Stimulated activated CD4-positive, alpha-beta T cell treated with anti-CD3 and anti-CD28 coated beads, Interleukin-12 subunit alpha, Interleukin-12 subunit beta, amount 100 ng/mL, for 24 hours (primary cell): ENCODE measurements at places on chromosomes 4 and X.

- no peak for DNase-seq
Measured at GRCh38 chrX:39577206-39577984, 520.4 kb downstream of the BCOR start.

- DNase-seq, result no peak
Measured at GRCh38 chrX:34563804-34564203, 93.3 kb downstream of the TMEM47 start.

DNA sequence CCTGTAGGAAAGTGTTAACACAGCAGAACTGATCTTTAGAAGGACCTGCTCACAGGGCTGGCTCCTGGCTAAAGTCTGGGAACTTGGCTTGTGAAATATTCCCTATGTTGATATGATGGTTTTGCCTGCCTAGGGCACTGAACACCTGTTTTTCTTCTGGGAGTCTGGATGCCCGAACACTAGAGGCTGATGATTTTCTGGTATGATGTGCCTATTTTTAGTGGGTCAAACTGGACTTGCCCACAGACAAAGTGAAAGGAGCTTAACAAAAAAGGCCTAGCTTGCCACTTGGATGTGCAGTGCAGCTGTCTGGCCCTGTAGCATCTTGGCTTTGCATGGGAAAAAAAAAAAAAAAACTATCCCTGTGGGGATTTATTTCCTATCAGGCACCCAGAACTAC lies 39.1 kb downstream of the ZNF674 start:
- DNase-seq, result no peak

DNA sequence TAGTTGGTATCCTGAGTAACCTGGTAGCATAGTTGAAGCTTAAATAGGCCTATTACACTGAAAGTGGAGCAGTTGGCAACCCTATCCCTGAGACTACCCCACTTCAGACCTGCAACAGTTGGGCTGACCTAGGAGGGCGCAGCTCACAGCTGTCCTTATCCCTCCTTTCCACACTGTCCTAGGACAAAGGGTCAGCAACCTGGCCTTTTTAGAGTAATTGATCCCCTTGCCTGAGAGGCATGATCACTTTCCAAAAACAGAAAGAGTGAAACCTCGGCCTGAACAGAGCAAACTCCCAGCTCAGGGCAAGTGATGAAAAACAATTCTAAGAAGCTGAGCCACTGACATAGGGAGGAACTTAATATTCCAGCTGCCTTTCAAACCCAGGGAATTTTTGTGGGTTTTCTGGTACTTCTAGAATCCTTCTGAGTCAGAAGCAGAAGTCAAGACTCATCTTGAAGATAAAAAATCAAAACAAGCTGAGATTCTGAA lies 94.9 kb upstream of the MYOZ2 start:
- no peak for DNase-seq

- no peak for DNase-seq
Measured at GRCh38 chrX:78979789-78980464, 34.7 kb downstream of the P2RY10 start.

GRCh38 chr4:150699599-150699998 lies 117.6 kb downstream of the MAB21L2 start:
- DNase-seq, result no peak

DNA sequence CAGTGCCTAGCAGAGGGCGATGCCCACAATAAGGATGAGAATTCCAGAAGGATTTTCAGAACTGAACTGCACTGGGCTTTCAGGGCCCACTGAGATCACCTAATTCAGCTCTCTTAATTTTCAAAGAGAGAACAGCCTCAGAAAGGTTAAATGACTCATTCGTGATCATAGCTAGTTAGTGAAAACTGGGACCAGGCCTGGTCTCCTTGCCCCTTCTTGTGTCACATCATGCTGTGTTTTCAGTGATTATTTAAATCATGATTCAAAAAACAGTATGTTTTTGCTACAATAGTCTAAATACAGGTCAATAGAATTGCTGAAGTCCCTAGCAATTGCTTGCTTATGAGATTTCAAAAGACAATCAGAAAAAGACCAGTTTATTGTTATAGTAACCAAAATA lies 136.4 kb upstream of the PLAC1 start:
- DNase-seq, result no peak

GRCh38 chr4:185573651-185574199 lies 38.4 kb upstream of the PDLIM3 start:
- no peak for DNase-seq

DNA sequence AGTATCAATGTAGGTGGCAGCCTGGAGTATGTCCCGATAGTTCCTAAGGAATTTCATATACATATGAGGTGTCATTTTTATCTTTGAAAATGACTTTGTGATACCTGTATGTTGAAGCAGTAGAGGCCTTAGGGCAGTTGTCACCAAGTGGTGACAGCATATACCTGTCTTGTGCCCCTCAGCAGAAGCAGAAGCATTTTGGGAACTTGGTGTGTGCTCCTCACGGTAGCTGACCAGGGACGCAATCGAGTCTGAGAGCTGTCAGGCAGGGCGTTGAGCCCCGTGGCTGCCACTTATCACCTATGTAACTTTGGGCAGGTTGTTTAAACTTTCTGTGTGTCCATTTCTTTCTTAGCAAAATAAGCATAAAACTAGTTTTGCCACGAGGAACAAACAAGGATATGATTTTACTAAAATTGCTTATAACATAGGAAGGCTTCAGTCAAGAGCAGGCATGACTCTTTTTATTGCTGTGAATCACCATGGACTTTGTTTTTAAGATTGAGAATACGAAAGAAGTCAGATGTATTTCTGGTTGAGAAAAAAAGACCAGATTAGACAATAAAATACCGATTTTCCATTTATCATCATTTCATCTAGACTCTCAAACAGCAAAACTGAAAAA lies 161.5 kb downstream of the CPE start:
- no peak for DNase-seq

- no peak for DNase-seq
Measured at GRCh38 chr4:155592179-155592937, 74.3 kb upstream of the GUCY1A1 start.

- no peak for DNase-seq
Measured at GRCh38 chr4:7784131-7784870, 155.4 kb downstream of the AFAP1 start.

GRCh38 chr4:7984286-7984925 lies 44.7 kb upstream of the AFAP1 start:
- DNase-seq, result no peak

- no peak for DNase-seq
Measured at GRCh38 chr4:142933207-142933606, 87.1 kb upstream of the INPP4B start.

DNA sequence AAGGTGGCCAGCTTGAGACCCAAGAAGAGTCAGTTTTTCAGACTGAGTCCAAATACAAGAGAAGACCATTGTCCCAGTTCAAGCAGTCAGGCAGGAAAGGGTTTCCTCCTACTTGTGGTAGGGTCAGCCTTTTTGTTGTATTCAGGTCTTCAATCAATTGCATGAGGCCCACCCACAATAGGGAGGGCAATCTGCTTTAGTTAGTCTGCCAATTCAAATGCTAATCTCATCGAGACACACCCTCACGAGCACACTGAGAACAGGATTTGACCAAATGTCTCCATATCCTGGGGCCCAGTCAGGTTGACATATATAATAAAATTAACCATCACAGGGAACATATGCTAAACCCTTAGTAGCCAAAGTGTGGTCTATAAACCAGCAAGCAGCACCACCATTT lies 75.3 kb upstream of the FRMPD3 start:
- no peak for DNase-seq

- DNase-seq, result no peak
Measured at GRCh38 chrX:48998391-48998790, 3.7 kb downstream of the GRIPAP1 start.

- DNase-seq, result no peak
Measured at GRCh38 chr4:2977211-2978088, 14.1 kb downstream of the GRK4 start.

GRCh38 chrX:114152130-114152529 lies 431.8 kb upstream of the HTR2C start:
- DNase-seq, result no peak

DNA sequence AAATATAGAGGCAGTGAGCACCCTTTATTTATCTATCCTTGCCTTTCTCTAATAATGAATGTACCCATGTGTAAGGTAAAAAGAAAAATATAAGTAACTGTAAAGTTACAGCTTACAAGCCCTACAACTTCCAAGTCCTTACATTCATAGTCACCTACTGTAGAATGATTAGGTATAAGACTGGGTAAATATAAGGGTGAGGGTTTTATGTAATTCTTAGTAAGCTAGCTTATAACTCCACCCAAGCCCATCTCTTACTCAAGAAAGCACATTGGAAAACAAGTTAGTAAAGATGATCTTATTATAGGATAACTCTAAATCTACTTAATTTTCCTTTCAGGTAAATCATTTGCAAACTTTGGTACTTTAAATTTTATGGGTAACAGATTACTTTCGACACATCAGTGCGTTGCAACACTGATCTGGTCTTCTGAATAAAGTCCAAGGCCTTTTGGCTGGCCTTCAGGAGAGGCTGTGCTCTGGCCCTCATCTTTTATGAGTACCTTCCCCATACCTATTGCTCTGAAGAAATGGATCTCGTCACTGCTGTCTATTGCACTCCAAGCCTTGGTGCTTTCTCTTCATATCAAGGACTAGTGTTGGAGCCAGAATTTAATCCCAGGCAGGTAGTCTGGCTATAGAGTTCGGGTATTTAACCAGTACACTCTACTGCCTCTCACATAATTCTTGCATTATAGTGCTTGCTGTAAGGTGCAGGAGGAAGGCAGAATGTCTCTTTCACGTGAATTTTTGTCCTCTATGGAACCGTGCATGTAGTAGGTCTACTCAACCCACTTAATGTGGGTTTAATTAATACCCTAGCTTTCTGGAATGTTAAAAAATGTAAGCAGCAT lies 443.6 kb upstream of the AR start:
- DNase-seq, result no peak

DNA sequence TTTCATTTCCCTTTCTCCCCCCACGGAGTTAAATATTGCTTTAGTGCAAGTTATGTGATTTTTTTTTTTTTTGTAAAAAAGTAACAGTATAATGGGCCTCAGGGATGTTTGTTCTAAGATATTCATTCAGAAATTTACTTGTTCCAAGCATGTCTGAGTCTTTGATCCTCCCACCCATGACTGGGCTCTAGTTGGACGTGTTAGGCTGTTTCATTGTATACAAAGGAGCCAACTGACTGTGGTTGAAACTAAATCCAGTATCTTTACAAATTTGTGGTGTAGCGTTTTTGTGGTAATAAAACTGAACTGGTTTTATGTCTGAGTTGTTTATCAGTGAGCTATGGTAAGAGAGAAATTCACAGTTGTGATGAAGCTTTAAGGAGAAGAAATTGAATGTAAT lies 74.1 kb downstream of the DOCK11 start:
- DNase-seq, result peak; percentile 2

- no peak for DNase-seq
Measured at GRCh38 chrX:44063606-44064005, 90.4 kb upstream of the NDP start.

GRCh38 chr4:142142366-142143054 lies 506.1 kb downstream of the IL15 start:
- no peak for DNase-seq

GRCh38 chr4:80489798-80490197 lies 154.3 kb downstream of the CFAP299 start:
- no peak for DNase-seq

DNA sequence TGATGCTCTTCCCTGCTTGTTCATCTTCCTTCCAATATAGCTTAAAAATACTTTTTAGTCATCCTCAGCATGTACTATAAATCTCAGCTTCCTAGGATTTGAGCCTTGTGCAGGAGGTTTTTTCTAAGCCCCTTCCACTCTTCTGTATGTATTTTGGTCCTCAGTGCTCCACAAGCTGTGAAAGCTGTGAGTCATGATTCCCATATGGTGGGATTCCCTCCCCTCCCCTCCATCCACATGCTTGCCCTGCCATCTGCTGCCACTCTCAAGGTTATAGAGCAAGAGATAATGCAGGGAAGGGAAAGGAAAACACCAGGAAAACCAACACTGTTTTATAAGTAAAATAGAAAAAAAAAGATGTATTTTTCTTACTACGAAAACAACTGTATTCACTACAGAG lies 58.5 kb upstream of the AP1S2 start:
- no peak for DNase-seq

DNA sequence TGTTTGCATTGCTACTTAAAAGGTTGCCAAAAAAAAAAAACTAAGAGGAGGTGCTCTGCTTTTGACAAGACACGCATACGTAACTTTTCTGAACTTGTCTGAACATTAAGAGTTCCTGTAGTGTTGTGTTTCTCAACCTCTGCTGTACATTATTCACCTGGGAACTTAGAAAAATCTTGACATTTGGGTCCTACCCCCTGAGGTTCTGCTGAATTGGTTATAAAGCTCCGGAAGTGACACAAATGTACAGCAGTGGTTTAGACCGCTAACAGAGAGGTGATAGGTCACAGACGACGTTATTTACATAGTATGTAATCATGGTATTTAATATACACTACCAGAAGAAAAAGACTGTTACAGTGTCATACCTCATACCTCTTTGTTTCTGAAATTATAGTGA lies 61.1 kb downstream of the CPEB2 start:
- no peak for DNase-seq

DNA sequence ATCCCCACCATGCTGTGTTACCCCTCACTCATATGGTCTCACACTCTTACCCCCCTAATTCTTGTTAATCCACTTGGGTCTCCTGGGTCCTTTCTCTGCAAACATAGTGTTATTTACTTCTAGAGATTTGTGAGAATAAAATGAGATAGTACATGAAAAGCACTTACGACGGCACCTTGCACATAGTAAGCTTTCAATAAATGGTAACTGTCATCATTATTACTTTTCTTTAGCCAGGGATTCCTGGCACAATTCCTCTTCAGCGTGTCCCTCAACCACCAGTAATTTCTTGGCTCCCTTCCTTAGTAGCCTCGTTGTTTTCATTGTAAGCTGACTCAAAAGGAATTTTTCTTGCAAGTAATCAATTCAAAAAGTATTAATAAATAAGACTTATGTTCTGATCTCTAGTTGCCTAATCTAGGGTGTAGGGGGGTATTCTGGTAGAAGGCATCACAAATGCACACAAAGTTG lies 30.1 kb upstream of the RBMX start:
- no peak for DNase-seq

DNA sequence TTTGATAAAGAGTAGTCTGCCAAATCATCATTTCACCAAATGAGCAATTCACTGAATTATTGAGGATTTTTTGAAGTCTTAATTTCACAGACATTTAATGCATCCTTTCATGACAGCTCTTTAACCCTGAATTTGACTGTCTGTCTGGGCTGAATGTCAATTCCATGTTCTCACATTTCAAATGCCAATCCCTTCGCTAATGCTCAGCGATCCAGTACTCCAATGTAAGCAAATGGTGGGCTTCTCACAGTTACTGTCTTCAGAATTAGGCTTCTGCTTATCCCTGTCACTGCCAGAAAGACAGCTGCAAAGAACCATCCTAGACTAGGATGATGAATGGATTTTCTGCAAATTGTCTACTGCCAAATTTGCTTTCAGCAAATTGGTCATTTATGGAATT lies 36.2 kb upstream of the USP38 start:
- no peak for DNase-seq

- DNase-seq, result no peak
Measured at GRCh38 chr4:77815636-77816035, 3.5 kb downstream of the CNOT6L start.

- DNase-seq, result no peak
Measured at GRCh38 chr4:184061582-184061981, 156.1 kb downstream of the ENPP6 start.

- no peak for DNase-seq
Measured at GRCh38 chrX:1357993-1358392, 21.4 kb downstream of the IL3RA start.

GRCh38 chr4:130591091-130591490 lies 1495.1 kb downstream of the C4orf33 start:
- DNase-seq, result no peak
